ENCODE measurements at places on chromosomes 5 and 9.

DNA sequence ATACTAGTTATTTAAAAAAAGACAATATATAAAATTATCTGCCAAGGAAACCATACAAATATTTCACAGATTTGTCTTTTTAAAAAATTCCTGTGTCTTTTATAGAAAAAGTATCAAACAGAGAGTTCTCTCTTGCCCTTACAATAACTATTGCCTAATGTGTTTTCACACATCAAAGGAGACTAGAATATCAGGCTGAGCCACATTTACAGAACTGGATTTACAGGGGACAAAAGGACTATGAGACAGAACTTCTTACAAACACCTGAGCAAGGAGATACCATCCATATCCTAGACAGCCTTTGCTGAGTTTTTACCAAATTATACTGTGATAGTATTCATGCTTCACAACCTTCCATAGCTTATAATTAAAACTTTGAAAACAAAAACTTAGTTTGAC lies 34.2 kb downstream of the TMEM245 start:
- no peak for DNase-seq

- DNase-seq, result no peak
These were observed 68.0 kb downstream of the CACNA1B start for GRCh38 chr9:137945581-137945980.

GRCh38 chr9:135414293-135414692 lies 65.3 kb upstream of the PPP1R26 start:
- no peak for DNase-seq

GRCh38 chr9:98516897-98517503 lies 191.7 kb downstream of the GABBR2 start:
- no peak for DNase-seq

GRCh38 chr5:127596501-127596900 lies 52.4 kb upstream of the CTXN3 start:
- DNase-seq, result no peak

Data from fibroblast of skin of right quadriceps (primary cell).